Esophagus squamous epithelium (tissue), 5 donors: ENCODE measurements at places on chromosomes 16 and 17. TPM values are rescaled to one million over a fixed set of nuclear protein-coding genes. Genes with fewer than 3 reads are reported as not detected.

ST6GALNAC2 gene
- total RNA-seq, result 39.9 TPM

PPP1R27 gene
- total RNA-seq, result not detected

KRT31 gene
- total RNA-seq, result 2.5 TPM

SLX1B gene
- 22.7 TPM for total RNA-seq

SLC16A13 gene
- total RNA-seq, result 4.2 TPM

TEKT1 gene
- total RNA-seq, result not detected

- DNase-seq, result no peak
- no peaks in the 10 kb centered on the region for H3K36me3 ChIP-seq
- H3K27me3 ChIP-seq, result no peaks in the 10 kb centered on the region
- H3K27ac ChIP-seq, result no peak overlapping the region
- no peak overlapping the region for H3K4me3 ChIP-seq
Observed at GRCh38 chr16:75376475-75377161, 56.7 kb downstream of the CFDP1 start.

GRCh38 chr17:47785538-47786123, 36.0 kb downstream of the OSBPL7 start:
- no peak overlapping the region for H3K4me3 ChIP-seq
- H3K27me3 ChIP-seq, result peaks cover 10% of the 10 kb centered on the region
- no peak overlapping the region for H3K27ac ChIP-seq
- DNase-seq, result no peak
- peaks cover 9% of the 10 kb centered on the region for H3K4me1 ChIP-seq

DNA sequence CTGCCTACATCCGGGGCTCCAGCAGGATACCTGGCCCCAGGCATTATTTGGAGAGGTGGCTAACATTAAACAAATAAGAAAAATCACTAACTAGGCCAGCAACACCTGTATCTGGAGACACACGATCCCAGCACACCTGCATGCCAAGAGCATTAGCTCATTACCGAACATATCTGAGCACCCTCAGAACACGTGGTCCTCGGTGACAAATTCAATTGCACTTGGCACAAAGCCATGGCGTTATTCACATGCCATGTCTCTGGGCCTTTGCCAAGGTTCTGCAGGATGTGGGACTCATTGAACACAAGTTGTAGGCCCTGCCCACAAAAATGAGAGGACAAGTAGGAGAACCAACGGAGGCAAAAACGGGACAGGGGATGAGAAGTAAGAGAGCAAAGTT, 552.3 kb downstream of the TOX3 start:
- H3K4me1 ChIP-seq, result no peaks in the 10 kb centered on the region
- no peak overlapping the region for H3K27ac ChIP-seq
- no peak for DNase-seq
- H3K4me3 ChIP-seq, result no peak overlapping the region
- no peaks in the 10 kb centered on the region for H3K27me3 ChIP-seq

GRCh38 chr17:45146166-45146565, 2.1 kb upstream of the HEXIM1 start:
- H3K4me1 ChIP-seq, result peaks cover 25% of the 10 kb centered on the region
- no peaks in the 10 kb centered on the region for H3K27me3 ChIP-seq
- DNase-seq, result no peak
- peak overlapping the region; percentile 99 for H3K27ac ChIP-seq

- no peaks in the 10 kb centered on the region for H3K4me1 ChIP-seq
- no peak overlapping the region for H3K27ac ChIP-seq
- H3K4me3 ChIP-seq, result no peak overlapping the region
Observed at GRCh38 chr17:61662741-61663140, 71.7 kb upstream of the NACA2 start.

GRCh38 chr17:76398523-76399174, 14.2 kb downstream of the SPHK1 start:
- no peak overlapping the region for H3K27ac ChIP-seq
- DNase-seq, result no peak
- H3K36me3 ChIP-seq, result peaks cover 100% of the 10 kb centered on the region
- no peak overlapping the region for H3K4me3 ChIP-seq

GRCh38 chr16:89920723-89921122, 2.1 kb downstream of the MC1R start:
- no peak overlapping the region for H3K4me3 ChIP-seq
- no peaks in the 10 kb centered on the region for H3K36me3 ChIP-seq
- peaks cover 79% of the 10 kb centered on the region for H3K4me1 ChIP-seq
- no peak overlapping the region for H3K27ac ChIP-seq
- H3K27me3 ChIP-seq, result no peaks in the 10 kb centered on the region

DNA sequence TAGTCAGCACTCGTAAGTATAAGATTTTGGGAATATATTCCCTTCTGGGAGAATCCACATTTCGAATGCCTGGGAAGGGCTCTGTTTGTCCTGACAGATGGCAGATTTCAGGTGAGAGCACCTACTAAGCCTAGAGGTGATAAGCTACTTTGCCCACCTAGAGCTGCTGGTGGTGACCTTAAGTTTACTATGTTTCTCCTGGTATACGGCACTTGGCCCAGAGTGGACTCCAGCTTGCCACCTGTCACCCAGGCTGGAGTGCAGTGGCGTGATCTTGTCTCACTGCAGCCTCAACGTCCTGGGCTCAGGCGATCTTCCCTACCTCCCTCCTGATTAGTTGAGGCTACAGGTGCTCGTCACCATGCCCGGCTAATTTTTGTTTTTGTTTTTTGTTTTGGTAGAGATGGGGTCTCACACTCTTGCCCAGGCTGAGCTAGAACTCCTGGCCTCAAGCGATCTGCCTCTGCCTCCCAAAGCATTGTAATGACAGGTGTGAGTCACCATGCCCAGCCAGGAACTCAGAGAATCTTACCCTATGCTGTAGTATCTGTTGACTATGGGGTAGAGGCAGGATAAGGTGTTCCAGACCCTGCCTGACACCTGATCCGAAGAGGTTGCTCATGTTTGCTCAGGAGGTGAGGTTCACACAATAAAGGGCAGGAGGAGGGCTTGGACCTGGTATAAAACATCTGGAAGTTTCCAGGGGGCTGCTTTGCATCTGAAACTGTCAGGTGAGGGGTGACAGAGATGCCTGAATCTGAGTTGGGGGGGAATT, at the start of gene ZG16:
Gene ZG16 (plus strand): TSS at position 681 of the 775 bp plus-strand sequence. CDS start 1,011 bp downstream, outside the sequence.
- H3K36me3 ChIP-seq, result no peaks in the 10 kb centered on the region
- H3K4me1 ChIP-seq, result no peaks in the 10 kb centered on the region
- H3K4me3 ChIP-seq, result no peak within 1 kb of the TSS
- no peak for DNase-seq

DNA sequence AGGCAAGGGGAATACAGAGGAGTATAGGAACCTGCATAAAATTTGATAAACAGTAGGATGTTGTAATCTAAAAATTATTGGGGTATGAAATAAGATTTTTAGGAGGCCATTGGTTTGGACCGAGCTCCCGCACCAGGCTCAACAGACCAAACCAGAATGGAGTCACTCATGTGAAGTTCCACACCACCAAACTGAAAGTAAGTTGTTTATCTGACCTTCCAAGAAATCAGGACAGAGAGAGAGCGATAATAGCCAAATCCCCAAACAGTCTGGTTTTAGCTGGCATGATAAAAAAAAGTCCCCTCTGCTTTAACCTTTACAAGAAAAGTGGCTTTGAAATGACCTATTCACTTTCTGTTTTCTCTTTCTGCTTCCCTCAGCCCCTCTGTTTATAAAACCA, 45.7 kb upstream of the SIAH1 start:
- no peaks in the 10 kb centered on the region for H3K27me3 ChIP-seq
- DNase-seq, result no peak
- no peaks in the 10 kb centered on the region for H3K4me1 ChIP-seq
- no peak overlapping the region for H3K4me3 ChIP-seq
- H3K36me3 ChIP-seq, result no peaks in the 10 kb centered on the region
- no peak overlapping the region for H3K27ac ChIP-seq

DNA sequence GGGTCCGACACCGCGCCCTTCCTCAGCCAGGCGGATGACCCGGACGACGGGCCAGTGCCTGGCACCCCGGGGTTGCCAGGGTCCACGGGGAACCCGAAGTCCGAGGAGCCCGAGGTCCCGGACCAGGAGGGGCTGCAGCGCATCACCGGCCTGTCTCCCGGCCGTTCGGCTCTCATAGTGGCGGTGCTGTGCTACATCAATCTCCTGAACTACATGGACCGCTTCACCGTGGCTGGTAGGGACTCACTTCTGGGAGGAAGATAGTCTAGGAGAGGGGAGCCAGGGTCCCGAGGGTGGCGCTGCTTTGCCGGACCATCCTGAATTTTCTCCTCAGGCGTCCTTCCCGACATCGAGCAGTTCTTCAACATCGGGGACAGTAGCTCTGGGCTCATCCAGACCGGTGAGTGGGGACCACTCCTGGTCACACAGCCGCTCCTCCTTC, 601 bp downstream of the SPNS1 start:
- peaks cover 32% of the 10 kb centered on the region for H3K4me1 ChIP-seq
- H3K27ac ChIP-seq, result peak overlapping the region; percentile 82
- H3K36me3 ChIP-seq, result peaks cover 26% of the 10 kb centered on the region
- DNase-seq, result no peak
- no peaks in the 10 kb centered on the region for H3K27me3 ChIP-seq
- H3K4me3 ChIP-seq, result peak overlapping the region; percentile 75

GRCh38 chr17:45813048-45813725, 29.1 kb downstream of the CRHR1 start:
- no peaks in the 10 kb centered on the region for H3K4me1 ChIP-seq
- H3K4me3 ChIP-seq, result no peak overlapping the region
- no peak for DNase-seq
- H3K27me3 ChIP-seq, result peaks cover 24% of the 10 kb centered on the region

DNA sequence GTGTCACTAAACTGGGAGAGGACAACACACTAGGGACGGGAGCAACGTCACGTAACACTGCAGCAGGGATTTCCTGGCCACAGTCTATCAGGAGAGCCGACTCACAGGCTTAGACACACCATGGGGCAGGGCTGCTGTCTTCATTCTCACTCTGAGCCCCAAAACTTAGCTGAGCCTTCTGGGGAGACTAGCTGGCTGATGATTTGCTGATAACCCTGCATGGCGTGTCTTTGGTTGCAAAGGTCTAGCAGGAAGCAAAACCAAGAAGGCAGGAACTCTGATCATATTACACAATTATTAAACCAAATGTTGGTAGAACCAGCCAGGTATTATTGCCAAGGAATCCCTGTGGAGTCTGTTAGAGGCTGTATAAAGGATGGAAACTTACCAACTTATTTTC, 345.0 kb downstream of the SLC39A11 start:
- H3K27me3 ChIP-seq, result no peaks in the 10 kb centered on the region
- no peaks in the 10 kb centered on the region for H3K36me3 ChIP-seq
- no peaks in the 10 kb centered on the region for H3K4me1 ChIP-seq
- DNase-seq, result no peak
- no peak overlapping the region for H3K27ac ChIP-seq
- no peak overlapping the region for H3K4me3 ChIP-seq

- DNase-seq, result no peak
- no peaks in the 10 kb centered on the region for H3K4me1 ChIP-seq
- H3K36me3 ChIP-seq, result peaks cover 100% of the 10 kb centered on the region
- H3K27me3 ChIP-seq, result no peaks in the 10 kb centered on the region
- no peak overlapping the region for H3K27ac ChIP-seq
- no peak overlapping the region for H3K4me3 ChIP-seq
Observed at GRCh38 chr17:80374732-80375585, 40.0 kb upstream of the ENDOV start.

DNA sequence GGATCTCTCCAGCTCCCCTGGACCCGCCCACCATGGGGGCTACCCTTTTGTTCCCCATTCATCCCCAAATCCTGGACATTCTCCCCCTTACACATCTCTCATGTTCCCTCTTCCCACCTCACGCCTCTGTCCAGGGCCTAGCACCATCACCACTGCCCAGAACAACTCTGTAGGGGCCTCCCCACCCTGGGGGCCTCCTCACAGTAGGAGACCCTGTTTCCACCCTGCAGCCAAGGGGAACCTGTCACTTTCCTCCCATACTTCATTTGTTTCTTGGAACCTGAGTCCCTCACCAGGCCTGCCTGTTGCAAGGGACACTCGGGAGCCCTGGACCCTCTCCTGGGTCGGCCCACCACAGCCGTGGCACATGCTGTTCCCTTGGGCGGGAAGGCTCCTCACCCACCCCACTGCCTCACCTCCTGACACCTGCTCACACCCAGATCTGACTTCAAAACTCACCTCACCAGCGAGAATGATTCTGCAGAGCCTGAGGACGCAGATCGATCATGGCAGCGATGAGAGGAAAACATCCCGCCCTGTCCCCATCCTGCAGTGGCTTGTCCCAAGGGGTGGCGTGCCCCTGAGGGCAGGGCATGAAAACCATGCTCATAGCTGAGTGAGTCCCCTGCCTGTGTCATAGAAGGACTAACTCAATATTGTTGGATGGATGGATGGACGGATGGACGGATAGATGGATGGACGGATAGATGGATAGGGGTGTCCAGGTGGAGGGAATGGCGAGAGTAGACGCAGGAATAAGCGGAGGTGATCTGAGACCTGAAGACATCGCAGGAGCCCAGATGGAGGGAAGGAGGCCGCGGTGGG, 6.8 kb upstream of the RASD1 start:
- no peaks in the 10 kb centered on the region for H3K36me3 ChIP-seq
- peaks cover 5% of the 10 kb centered on the region for H3K4me1 ChIP-seq
- H3K4me3 ChIP-seq, result no peak overlapping the region
- H3K27me3 ChIP-seq, result peaks cover 2% of the 10 kb centered on the region
- no peak for DNase-seq
- H3K27ac ChIP-seq, result no peak overlapping the region
